ENCODE measurements at places on chromosomes 7 and 10.

DNA sequence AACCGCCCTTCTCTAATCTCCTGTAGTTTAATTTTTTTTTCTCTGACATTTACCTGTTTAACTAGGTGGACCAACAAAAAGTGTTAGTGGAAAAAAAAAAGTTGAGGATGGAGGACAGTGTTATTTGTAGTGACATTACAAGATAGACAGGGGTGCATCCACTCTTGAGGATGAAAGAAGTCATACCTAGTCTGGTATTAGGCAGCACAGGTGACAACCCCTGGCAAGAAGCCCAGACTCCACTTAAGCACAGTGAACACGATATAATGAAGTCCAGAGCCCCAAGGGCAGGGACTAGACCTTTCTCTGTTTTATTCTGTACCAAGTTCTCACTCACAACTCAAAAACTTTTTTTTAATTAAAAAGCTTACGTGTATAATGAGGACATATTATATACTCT is 268.4 kb downstream of the GPR37 start:
- no peak for DNase-seq

GRCh38 chr7:143359771-143360353 is 2.7 kb downstream of the FAM131B start:
- no peak for DNase-seq

DNA sequence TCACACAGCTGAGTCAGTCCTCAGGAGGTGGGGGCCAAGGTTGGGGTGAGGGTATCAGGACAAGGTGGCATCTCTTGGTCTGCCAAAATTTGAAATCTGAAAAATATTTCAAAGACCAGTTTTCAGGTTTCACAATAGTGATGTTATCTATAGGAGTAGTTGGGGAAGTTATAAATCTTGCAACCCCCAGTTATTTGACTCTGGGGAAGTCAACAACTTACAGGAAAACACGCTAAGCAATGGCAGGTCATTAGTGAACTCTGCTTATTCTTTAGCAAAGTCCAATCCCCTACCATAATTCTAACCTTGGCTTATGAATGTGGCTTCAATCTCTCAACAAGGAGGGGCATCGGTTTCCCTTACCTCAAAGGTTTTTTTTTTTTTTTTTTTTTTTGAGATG is 94.9 kb downstream of the MARCHF5 start:
- DNase-seq = no peak

GRCh38 chr7:2028733-2029132 is 204.0 kb downstream of the MAD1L1 start:
- no peak for DNase-seq

DNA sequence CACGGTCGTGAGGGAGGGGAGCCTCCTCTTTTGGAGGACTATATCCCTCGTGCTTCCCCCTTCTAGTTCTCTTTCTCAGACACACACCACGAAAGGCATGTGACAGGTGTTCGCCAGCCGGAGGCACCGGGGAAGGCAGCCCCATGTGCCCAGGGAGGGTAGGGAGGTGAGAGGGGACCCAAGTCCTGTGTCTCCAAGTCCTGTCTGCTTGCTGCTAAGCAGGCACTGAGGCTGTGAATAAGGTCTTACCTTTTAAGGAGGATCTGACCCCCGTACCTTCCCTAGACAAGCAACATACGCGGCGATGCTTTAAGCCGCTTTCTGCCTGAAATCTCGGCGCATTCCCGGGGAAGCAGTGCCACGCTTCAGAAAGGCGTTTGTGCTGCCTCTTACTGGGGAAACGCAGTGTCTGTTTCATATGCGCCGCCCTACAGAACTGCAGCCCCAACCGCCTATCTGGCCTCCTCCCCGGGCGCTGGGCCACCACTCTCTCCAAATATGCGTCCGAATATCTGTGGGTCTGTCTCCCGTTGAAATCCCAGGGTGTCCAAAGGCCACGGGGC is 770 bp downstream of the PLXNA4 start:
- no peak for DNase-seq
